Occipital lobe (tissue), 3 donors: ENCODE measurements at places on chromosomes 16 and 17. TPM values are rescaled to one million over a fixed set of nuclear protein-coding genes. Genes with fewer than 3 reads are reported as not detected.

OTOA gene
- total RNA-seq: 1.1 TPM

ZPBP2 gene
- total RNA-seq: not detected

HMOX2 gene
- 27.0 TPM for total RNA-seq

C17orf67 gene
- 1.9 TPM for total RNA-seq

KRT27 gene
- total RNA-seq: not detected

OTOP2 gene
- total RNA-seq: not detected

APRT gene
- total RNA-seq: 12.0 TPM

MYO15A gene
- total RNA-seq: 2.0 TPM

KRT33A gene
- not detected for total RNA-seq

GRCh38 chr16:5510819-5511370, 413.3 kb upstream of the EEF2KMT start:
- no peak for DNase-seq

DNA sequence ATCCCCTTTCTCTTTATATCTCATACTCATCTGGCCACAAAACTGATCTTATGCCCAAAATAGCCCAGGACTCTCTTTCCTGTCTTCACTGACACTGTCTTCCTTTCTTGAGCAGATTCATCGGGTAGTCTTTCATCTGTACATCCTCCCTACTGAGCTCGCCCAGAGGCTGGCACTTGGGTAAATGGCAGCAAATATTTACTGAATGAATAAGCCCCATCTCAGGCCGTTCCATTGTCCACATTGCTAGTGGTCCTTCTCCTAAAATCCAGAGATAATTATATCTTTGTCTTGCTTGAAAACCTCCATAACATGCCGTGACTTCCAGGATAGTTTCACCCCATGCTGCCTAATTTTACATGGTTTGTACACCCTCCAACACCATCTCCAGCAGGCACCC, 158.1 kb upstream of the SDK2 start:
- no peak for DNase-seq

- no peak for DNase-seq
These were observed 6.4 kb downstream of the TK2 start for GRCh38 chr16:66543541-66543940.

- DNase-seq: no peak
These were observed 63.0 kb downstream of the NUP93 start for GRCh38 chr16:56792967-56793366.

- DNase-seq: no peak
These were observed 13.8 kb upstream of the SP2 start for GRCh38 chr17:47882247-47882646.

DNA sequence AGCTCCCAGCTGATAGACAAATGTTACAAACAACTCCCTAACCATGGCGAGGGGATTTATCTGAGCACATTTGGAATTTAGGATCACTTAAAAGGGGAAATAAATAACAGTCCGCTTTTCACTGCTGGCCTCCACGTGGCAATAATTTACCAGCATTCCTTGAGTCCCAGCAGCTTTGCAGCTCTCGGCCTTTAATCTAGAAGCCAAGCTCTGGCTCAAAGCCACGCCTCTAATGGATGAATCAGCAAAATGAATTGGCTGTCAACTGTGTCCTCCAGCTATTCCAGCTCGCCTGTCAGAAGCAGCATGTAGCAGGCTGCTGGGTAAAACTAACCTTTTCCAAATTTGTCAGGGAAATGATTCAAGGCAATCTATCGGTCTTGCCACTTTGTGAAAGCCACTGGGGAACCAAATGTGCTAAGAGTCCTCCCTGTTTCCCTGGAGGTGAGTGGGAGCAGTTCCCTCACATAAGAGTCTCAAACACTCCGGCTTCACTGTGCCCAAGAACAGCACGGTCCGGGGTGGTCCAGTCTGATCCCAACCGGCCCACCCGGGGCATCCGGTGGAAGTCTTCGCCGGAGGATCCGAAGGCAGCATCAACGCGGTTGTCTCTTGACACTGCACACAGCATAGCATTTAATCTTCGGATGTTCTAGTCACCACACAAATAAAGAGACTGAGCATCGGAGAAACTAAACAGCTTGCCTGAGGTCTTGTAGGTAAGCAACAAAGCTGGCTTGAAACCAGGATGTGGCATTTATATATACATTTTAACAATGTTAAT, 143.3 kb downstream of the PARN start:
- DNase-seq: peak; percentile 64

DNA sequence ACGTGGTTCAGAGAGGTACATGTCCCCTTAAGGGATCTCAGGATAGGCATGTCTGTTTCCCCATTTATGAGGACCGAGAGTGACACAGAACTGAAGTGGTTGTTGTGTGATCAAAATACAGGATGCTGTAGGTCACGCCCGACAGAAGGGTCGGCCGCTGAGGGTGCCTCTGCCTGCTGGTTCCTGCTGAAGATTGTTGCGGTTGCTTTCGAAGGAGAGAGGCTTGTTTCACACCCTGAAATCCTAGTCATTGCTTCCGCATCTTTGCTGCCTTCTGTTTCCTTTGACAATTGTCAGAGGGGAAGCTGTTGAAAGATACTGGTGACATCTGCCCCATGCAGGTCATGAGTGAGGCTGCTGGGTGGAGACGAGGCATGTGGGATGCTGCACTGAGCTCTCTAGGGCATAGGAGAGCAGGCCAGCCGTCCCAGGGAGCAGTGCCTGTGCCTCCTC, 3.8 kb upstream of the NAT9 start:
- DNase-seq: no peak
